ENCODE measurements at places on chromosomes 7 and 10. TPM values are rescaled to one million over a fixed set of nuclear protein-coding genes. Genes with fewer than 3 reads are reported as not detected.

DPY19L1 gene
- 13.1 TPM for total RNA-seq

TRIM73 gene
- total RNA-seq, result 1.4 TPM

NUTM2B gene
- 0.59 TPM for total RNA-seq

MKI67 gene
- 17.1 TPM for total RNA-seq

GRCh38 chr10:44325596-44326307 lies 59.1 kb downstream of the CXCL12 start:
- no peak for DNase-seq

GRCh38 chr7:100826514-100827329 lies 601 bp downstream of the EPHB4 start:
- DNase-seq, result peak; percentile 79

DNA sequence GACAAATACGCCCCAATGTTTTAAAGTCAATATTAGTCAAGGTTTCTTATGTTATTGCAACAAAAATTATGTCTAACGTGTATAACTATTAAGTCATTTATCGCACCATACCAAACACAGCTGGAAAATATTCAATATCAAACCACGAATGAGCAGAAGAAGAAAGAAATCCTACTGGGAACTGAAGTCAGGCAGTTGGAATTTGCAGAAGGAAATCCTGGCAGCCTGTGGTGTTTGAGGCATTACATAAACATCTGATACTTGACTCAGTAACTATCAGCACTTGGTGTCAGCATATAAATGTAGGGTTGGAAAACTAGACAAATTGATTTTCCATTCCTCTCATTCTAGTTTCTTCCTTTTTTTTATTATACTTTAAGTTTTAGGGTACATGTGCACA lies 83.4 kb upstream of the NUPR2 start:
- DNase-seq, result no peak

DNA sequence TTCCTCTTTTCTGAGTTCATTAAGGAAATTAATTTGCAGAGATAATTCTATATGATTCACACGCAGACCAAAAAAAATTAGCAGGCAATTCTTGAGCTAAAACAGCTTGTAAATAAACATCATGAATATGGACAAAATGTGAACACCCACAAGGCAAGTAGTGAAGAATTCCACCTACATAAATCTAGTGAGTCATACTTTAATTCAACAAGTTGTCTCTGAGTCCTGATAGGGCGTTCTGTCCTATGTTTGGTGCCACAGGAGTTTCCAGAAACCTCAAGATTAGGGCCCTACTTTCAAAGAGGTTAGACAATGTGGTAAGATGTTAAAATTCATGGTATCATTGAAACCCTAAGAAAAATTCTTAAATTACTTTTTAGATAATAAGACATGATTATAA lies 122.3 kb downstream of the SGMS1 start:
- DNase-seq, result no peak

DNA sequence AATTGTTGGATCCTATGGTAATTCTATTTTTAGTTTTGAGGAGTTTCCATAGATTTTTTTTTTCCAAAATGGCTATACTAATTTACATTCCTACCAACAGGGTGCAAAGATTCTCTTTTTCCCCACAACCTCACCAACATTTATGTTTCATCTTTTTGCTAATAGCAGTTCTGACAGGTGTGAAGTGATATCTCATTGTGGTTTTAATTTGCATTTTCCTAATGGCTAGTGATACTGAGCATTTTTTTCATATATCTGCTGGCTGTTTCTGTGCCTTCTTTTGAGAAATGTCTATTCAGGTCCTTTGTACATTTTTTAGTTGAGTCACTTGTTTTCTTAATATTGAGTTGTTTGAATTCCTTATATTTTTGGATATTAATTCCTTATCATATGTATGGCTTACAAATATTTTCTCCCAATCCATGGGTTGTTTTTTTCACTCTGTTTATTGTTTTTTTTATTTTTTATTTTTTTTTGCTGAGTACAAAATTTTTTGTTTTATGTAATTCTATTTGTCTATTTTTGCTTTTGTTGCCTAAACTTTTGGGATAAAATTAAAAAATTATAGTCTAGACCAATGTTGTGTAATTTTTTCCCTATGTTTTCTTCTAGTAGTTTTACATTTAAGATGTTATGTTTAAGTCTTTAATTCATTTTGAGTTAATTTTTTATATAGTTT lies 205.9 kb upstream of the ADCY1 start:
- no peak for DNase-seq

GRCh38 chr10:114276671-114277070 lies 37.6 kb downstream of the VWA2 start:
- no peak for DNase-seq

DNA sequence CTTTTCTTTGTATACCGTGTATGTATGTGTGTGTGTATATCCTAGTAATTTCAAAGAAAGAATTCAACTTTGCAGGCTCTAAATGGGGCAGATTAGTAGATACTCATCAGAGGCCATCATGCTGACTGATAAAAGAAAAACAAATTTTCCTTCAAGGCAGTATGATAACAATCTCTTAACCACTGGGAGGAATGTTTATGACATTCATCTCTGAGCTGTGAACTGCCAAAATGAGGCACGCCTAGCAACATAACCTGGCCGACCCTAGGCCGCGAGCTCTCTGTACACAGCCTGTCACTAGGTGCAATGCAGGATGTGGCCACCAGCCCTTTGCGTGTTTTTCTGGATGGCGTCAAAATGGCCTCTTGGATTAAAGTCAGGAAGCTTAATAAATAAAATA lies 343.7 kb upstream of the GALNT17 start:
- DNase-seq, result peak; percentile 51

DNA sequence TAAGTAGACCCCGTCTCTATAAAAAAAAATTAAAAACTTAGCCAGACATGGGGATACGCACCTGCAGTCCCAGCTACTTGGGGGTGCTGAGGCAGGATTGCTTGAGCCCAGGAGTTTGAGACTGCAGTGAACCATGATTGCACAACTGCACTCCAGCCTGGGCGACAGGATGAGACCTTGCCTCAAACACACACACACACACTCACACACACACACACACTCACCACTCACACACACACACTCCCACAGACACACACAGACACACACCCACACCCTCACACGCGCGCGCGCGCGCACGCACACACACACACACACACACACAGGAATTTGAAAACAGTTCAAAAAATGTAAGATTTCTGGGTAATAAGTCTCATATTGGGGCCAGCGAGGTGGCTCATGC lies 8.7 kb upstream of the GRIFIN start:
- no peak for DNase-seq

GRCh38 chr7:102421706-102422240 lies 11.6 kb upstream of the ORAI2 start:
- DNase-seq, result no peak

GRCh38 chr10:74092372-74092771 lies 58.3 kb downstream of the AP3M1 start:
- DNase-seq, result no peak

GRCh38 chr7:21281193-21281592 lies 146.7 kb upstream of the SP4 start:
- no peak for DNase-seq

DNA sequence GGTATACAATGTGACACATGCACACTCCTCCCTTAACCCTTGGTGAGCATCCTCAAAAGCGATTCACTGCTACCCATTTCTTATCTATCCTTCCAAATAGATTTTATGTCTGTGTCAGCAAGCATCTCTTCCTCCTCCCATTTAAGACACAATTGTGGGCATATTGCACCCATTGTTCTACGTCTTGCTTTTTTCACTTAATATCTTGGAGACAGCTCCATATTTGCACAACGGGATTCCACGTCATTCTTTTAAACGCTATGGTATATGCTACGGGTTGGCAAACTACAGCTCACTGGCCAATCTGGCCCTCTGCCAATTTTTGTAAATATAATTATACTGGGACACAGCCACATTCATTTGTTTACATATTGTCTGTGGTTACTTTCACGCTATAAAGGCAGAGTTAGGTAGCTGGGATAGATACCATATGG lies 88.6 kb downstream of the RNF216 start:
- DNase-seq, result no peak

DNA sequence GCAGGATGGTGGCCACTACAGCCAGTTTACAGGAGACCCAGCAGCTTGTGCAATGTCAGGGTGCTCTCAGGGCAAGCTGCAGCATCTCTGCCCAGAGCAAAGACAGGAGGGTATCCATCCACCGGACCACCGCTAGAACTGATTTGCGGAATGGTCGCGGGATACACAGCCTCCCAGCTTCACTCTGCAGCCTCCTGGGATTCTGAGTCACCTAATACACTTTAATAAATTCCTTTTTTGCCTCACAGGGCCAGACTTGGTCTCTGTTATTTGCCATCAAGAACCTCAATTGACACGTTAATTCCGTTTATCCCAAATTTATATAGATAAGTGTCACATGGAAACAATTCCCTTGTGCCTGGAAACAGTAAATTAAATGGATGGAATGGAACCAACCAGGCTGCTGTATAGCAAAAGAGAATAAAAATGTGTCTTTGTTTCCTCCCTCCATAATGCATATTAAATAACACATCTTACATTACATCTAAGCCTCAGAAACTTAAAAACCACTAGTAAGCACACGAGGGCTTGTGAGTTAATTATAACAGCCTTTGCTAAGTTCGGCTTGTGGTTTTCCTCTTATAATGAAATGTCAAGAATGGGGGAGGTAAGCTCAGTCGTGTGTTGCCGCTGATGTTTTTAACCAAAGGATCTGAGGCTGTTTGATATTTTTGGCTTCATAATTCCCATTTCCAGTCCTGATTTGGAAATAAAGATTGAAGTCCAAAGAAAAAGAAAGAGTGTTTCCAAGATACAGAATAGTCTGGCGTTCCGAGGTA lies 52.1 kb downstream of the ADRB1 start:
- DNase-seq, result no peak

Measured in H7 (cell line).